Activated CD8-positive, alpha-beta T cell treated with anti-CD3 and anti-CD28 coated beads, Interleukin-2, amount 10 ng/mL, durations not matched to agents 7 days and 5 days (primary cell): ENCODE measurements at places on chromosomes 7 and 10. TPM values are rescaled to one million over a fixed set of nuclear protein-coding genes. Genes with fewer than 3 reads are reported as not detected.

CRHR2 gene
- total RNA-seq: not detected

AOAH gene
- 17.7 TPM for total RNA-seq

- no peak for DNase-seq
Observed at GRCh38 chr7:103947026-103947655, 42.3 kb downstream of the RELN start.

DNA sequence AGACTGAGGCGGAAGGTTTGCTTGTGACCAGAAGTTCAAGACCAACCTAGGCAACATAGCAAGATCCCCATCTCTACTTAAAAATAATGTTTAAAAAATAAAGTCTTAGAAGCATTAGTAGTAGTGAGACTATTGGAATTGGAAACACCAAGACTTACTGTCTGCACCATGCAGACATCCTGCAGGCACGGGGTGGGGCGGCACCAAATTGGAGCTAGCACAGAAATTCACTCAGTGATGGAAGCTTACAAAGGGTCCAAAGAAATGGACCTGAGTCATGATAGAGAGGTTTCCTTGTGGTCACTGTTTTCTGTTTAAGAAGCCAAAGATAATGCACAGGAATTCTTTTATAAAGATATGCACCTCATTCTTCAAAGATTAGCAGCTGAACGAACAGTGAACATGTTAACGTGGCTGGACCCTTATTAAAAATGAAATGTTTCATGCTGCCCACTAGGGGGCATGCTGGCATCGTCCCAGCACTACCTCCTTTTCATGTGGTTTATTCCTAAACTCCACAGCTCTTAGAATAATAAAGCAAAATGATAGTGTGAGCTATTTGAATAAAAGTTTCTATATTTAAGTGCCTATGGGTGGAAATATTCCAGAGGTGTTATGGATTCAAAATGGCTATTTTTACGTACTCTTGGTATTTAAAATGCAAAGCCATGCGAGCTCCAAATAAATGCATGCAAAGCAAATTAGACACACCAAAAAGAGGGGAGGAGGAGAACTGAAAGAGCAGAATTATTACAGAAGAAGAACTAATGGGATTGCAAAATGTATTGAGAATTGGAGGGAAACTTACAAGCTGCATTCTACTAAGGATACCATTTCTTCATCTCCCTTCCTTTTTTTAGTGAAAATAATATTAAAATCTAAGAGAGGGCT lies 28.6 kb downstream of the PDSS1 start:
- DNase-seq: peak; percentile 58

GRCh38 chr10:122476333-122476695 lies 15.0 kb downstream of the HTRA1 start:
- no peak for DNase-seq

DNA sequence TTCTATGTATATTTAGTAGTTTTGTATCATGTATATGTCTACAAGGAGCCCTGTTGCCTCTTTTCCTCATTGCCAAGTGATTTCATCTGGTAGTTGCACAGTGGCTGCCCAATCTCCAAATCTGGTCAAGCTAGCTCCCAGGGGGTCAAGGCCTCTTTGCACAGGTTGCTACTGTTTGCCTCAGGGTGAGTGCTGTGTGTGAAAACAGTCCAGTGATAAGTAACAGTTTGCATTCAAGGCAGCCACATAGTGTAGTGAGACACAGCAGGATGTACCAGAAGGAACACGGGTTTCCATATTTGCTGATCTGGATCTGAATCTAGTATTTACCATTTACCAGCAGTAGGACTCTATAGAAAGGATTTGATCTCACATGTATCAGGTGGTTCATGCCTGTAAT lies 13.3 kb upstream of the EPC1 start:
- DNase-seq: no peak
